ENCODE measurements at places on chromosomes 1 and 21.

GRCh38 chr1:2134621-2135307, 59.8 kb downstream of the FAAP20 start:
- peak; percentile 71 for DNase-seq

- no peak for DNase-seq
Observed at GRCh38 chr1:65881067-65881594, 88.4 kb downstream of the PDE4B start.

DNA sequence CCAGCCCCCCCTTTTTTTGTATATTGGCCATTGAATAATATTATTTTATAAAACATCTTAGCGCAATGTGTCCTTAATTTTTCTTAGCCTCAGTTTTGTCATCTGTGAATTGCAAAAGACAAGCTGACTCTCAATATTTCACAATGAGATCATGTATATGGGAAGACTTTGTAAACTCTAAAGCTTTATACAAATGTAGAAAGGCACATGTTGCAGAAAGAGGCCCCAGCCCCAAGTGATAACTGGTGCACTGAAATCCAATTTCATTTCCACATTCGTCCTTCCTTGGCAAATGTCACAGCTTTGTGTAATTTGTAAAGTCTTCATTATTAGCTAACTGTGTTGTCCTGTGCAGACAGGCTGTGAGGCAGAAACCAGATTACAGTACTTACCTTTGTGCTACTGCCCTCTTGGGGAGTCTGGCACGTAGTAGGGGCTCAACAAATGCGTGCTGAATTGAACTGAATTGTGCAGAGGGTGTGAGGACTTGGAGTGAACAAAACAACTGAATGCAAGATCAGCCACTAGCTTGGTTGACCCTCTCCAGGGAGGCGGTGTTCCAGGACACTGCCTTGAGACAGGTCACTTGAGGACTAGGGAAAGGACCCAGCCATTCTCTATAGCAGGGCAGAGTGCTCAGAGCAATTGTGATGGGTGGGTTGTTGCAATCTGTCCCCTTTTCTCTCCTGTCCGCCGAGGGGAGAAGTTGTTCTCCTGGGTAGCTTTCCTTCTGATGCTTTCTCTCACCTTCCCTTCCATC, 74.6 kb downstream of the LMO4 start:
- no peak for DNase-seq

GRCh38 chr21:28856588-28857250, 136.0 kb downstream of the LTN1 start:
- no peak for DNase-seq

DNA sequence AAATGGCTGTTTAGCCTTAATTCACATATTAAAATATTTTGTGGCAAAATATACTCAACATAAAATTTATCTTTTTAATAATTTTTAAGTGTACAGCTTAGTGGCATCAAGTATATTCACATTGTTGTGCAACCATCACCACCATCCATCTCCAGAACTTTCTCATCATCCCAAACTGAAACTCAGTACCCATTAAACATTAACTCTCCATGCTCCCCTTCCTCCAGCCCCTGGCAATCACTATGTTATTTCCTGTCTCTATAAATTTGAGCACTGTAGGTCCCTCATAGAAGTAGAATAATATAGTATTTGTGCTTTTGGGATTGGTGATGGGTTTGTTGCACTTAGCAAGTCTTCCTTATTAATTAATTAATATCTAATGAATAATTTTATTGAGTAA, 29.4 kb downstream of the CCN1 start:
- no peak for DNase-seq

GRCh38 chr1:238232084-238232710, 341.5 kb upstream of the ZP4 start:
- DNase-seq, result no peak

DNA sequence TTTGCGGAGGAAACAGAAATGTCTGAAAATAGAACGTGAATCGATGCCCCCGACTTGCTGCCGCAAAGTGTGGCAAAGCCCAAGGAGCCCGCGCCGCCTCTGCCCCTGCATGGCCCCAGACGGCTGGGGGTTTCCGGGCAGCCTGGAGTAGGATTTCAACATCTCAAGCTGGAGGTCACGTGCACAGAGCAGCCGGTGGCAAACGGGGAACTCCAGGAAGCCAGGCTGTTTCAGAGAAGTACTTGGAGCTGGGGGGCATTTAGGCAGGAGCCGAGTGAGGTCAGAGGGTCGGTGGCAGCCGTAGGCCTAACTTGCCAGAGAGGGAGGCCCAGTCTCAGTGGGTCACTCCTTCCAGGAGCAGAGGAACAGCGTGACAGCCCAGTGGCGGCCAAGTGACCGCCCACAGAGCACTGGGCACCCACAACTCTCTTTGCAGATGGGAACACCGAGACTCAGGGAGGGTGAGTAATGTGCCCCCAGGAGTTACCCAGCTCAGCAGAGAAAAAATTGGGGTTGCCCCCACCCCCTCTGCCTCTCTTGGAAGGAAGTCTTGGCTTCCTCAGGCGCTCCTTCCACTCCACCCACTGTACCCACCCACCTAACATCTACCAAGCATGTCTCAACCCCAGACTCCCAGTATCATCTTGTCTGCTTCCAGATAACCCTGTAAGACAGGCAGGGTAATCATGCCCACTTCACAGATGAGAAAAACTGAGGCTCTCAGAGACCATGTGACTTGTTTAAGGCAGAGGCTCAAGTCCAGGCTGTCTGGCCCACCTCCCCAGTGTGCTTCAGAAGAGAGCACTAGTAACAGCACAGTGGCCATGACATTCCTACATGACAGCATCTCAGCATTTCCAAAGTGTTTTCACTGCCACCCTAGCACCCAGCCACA, 179.4 kb downstream of the HIVEP3 start:
- no peak for DNase-seq

DNA sequence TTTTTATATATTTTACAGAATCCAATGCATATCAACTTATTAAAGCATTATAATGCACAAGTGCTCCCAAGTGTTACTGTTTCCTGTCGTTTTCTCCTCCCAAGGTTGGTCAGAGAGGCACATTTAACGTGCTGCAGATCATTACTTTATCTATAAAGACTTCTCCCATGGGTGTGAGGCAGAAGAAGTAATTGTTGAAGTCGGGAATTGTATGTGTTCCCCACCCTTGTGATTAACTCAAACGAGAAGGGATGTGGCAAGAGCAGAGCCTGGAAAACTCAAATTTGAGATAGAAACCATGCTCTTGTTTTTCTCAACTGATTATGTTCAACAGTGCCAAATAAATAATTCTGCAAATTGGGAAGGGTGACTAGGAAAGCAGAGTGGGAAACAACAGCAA, 412.5 kb upstream of the ADAMTS5 start:
- DNase-seq, result no peak
